ENCODE measurements at places on chromosomes 12 and 14.
A peak's percentile ranks its signal among the peaks of the same experiment; 100 is the strongest.

GRCh38 chr12:83153177-83153576 lies 466.5 kb downstream of the TMTC2 start:
- DNase-seq, result no peak

- peak; percentile 20 for DNase-seq
These were observed 6.5 kb downstream of the TPH2 start for GRCh38 chr12:71945121-71945520.

GRCh38 chr12:90485560-90485959 lies 469.4 kb downstream of the CCER1 start:
- DNase-seq, result no peak

- no peak for DNase-seq
These were observed 7.8 kb upstream of the NXPH4 start for GRCh38 chr12:57208631-57209282.

DNA sequence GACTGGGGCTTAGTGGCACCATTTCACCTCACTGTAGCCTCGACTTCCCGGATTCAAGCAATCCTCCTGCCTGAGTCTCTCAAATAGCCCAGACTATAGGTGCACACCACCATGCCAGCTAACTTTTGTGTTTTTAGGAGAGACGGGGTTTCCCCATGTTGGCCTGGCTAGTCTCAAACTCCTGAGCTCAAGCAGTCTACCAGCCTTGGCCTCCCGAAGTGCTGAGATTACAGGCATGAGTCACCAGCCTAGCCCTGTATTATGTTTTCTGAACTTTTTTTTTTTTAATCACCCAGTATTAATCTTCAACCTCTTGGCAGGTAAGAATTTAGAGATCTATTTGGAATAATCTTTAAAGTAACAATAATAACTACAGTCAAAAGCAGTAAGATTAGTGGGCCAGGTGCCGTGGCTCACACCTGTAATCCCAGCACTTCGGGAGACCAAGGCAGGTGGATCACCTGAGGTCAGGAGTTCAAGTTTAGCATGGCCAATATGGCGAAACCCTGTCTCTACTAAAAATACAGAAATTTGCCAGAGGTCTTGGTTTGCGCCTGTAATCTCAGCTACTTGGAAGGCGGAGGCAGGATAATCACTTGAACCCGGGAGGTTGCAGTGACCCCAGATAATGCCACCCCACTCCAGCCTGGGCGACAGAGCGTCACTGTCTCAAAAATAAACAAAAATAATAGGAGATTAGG lies 8.6 kb downstream of the NANOG start:
- no peak for DNase-seq

DNA sequence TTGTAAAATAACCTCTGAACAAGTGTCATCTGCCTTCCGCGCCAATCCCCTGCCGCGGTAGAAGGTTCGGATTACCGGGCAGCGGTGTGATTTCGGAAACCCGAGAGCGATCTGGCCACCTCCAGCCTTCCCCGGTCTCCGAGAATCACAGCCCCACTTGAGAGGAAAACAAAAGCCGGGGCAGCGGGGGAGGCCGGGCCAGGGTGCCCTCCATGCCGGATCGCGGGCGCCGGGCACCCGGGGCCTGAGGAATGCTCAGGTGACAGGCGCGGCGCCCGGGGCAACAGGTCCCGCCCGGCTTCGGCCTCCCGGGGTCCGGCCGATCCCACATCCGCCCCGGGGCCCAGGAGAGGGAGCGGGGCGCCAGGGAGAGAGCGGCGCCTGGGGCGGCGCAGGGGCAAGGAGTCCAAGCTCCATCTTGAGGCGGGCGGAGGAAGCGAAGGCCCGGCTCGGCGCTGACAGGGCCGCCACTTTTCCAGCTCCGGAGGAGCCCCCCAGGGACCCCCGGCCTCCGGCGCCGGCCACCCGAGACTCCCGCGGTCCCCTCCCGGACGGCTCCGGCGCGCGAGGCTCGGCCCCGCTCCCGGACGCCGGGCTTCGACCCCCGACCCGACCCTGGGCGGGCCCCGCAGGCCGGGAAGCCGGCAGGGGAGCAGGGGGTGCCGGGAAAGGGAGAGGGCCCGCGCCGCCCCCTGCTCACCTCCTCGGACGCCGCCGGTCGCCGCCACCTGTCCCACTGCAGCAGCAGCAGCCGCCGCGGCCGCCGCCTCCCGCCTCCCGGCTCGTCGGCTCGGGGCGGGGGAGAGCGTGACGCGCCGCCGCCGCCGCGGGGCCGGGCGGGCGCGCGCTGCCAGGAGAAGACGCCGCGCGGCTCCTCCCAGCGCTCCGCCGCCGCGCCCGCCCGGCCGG lies at the start of gene CLIP1:
Gene CLIP1, minus strand, starts transcription at position 849 of the 909 bp plus-strand sequence. CDS start 42,217 bp downstream, outside the sequence.
- DNase-seq, result no peak

GRCh38 chr12:75862692-75863471 lies 168.7 kb downstream of the PHLDA1 start:
- DNase-seq, result no peak

DNA sequence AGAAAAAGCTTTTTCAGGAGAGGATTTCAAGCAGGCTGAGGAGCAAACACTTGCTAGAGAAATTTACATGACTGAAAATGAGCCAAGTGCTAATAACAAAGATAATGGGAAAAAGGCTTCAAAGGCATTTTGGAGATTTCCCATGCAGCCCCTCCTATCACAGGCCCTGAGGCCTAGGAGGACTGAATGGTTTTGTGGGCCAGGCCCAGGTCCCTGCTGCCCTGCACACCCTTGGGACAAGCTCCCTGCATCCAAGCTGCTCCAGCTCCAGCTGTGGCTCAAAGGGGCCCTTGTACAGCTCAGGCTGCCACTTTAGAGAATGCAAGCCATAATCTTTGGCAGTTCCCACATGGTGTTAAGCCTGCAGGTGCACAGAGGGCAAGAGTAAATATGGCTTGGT lies 154.0 kb upstream of the LMNTD1 start:
- no peak for DNase-seq

DNA sequence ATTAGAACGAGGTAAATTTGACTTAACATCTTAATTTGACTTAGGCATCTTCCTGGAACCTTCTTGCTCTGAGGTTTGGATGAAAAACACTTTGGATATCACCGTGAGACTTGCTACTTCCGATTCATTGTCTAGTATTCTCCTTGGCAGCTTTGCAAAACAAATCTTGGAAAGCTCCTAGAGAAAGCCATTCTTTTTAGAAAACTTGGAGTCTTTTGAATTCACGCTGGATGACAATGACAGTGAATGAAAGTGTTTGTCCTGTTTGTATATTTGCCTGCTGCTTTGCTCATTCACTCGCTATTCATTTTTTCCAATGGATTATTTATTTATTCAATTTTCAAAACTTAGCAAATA lies 222.1 kb upstream of the HMGA2 start:
- DNase-seq, result no peak

GRCh38 chr12:75011120-75011519 lies 198.5 kb downstream of the KCNC2 start:
- no peak for DNase-seq

- no peak for DNase-seq
These were observed 368.8 kb downstream of the SYT1 start for GRCh38 chr12:79233341-79233781.

GRCh38 chr12:10392394-10392930 lies 2.6 kb upstream of the KLRK1 start:
- DNase-seq, result no peak

DNA sequence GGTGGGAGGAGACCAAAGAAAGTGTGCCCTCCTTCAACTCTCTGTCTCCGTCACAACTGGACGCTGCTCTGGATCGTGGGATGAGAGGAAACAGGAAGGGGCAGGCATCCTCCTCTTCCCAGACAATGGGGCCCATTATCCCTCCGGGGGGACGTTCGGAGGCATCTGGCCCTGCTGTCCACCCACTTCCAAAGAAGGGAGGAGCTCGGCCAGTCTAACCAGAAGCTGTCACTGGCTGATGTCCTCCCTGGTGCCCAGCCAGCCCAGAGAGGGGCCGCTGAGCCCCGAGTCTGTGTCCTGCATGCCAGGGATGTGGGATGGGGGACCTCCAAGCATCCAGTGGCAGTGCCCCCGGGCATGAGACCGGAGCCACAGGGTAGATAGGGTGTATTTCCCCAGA lies 39.8 kb upstream of the MEG3 start:
- DNase-seq, result no peak

GRCh38 chr14:33941718-33942117 lies 9.2 kb downstream of the EGLN3 start:
- no peak for DNase-seq

DNA sequence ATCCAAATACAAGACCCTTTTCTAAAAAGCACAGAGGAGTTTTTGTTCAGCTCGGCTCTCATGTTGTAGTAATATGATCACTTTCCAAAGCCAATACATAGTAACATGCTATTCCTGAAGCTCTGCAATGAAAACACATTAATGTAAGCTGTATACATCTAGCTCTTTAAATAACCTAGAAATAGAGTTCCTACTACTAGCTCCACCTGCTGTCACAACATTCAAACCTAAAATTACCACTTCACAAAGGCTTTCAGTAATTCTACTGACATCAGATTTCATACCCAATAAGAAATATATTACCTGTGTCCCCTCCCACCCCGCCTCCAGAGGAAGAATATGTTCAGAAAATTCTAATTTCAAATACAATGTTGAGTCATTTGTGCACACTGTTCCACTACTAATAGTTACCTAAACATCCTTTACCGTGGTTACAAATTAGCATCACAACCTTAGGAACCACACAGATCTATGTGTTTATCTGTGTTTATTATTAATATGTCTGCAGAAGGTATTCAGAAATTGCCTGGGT lies 17.8 kb downstream of the EFCAB11 start:
- DNase-seq, result no peak

DNA sequence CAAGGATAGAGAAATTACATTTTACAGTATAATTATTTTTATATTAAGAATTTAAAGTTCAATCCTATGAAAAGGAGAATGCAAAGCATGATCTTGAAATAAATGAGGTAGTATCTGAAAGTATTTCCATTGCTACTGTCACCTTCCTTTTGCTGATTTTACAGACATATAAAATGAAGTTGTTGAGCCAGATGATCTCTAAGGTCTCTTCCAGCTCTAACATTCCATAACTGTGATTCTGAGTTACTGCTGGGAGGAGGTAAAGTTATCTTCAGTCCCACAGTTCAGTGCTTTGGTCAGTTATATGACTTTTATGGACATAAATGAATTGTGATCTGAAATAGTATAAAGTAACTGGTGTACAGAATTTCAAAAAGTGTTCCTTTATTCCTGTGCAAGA lies 52.8 kb downstream of the SLC38A6 start:
- no peak for DNase-seq

DNA sequence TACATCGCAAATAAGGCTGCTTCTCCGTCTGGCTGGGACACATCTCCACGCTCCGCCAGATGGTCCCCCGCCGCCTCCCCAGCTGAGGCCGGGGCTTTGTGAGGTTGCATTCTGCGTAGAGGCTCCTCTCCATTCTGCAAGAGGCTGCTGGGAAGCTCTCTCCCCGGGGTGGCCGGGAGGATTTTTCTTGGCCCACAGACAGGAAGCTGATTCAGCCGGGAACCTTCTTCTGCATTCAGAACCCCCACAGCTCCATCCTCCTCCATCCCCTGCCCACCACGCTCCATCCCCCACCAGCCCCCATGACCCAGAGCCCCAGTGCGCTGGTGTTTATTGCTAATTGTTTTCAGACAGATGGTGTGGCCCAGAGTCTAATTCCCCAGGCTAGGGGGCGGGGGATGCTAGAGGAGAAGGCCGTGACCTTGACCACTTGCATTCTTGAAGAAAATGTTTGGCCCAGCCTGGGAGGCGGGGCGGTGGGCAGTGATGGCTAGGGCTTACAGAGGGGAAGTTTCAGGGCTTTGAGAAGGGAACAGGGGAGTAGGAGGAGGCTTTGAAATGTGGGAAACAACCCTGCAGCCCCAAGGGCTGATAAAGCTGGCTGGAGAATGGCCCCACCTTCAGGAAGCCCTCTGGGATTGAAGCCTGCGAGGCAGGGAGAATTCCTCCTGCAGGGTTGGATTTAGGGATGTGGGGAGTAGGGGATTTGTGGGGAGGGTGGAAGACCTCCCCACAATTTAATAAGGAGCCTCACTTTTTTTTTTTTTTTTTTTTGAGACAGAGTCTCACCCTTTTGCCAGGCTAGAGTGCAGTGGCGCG lies 88.5 kb upstream of the NCOR2 start:
- DNase-seq, result peak; percentile 92

DNA sequence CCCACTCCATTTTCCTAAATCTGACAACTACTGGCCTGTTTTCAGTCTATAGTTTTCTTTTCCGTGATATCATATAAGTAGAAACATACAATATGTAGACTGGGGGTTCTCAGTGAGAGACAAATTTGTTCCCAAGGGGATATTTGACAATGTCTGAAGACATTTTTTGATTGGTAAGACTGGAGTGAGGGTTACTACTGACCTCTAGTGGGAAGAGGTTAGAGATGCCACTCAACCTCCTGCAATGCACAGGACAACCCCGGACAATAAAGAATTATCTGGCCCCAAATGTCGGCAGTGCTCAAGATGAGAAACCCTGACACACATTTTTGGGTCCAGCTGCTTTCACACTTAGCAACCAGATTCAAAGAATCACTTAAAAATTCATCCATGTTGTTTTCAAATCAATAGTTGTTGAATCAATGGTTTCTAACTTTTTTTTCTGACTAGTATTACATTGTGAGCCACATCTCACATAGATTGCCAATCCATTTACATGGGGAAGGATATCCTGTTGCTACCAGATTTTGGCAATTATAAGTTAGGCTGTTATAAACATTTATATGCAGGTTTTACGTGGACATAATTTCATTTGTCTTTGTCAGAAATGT lies 307.1 kb downstream of the RPL10L start:
- DNase-seq, result peak; percentile 0

Measured in DMS 273 treated with DMSO at 0.1 percent for 48 hours (cell line).